ENCODE measurements at places on chromosomes 2 and 18. TPM values are rescaled to one million over a fixed set of nuclear protein-coding genes. Genes with fewer than 3 reads are reported as not detected.

The CYTIP gene
- total RNA-seq = not detected

The SERPINB12 gene
- not detected for total RNA-seq

The SLC8A1 gene
- 0.51 TPM for total RNA-seq

The RAB6D gene
- total RNA-seq = not detected

The SLC30A3 gene
- total RNA-seq = 3.8 TPM
